ENCODE measurements at places on chromosomes 16 and 17.

DNA sequence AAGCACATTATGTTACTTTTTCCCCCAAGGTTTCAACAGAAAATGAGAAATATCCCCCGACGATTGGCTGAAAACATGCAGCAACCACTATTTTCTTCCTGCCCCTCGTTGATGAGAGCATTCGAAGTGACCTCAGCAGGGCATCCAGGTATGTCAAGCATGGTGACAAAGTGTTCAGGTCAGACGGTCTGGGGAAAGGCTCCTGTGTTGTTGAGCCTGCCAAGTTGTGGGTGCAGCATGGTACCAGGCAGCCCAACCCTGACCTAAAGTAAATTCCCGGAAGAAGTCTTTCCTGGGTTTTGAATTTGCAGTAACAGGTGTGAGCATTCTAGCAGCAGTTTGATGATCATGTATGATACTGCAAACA lies 51.7 kb upstream of the SEC14L1 start:
- no peak for DNase-seq

DNA sequence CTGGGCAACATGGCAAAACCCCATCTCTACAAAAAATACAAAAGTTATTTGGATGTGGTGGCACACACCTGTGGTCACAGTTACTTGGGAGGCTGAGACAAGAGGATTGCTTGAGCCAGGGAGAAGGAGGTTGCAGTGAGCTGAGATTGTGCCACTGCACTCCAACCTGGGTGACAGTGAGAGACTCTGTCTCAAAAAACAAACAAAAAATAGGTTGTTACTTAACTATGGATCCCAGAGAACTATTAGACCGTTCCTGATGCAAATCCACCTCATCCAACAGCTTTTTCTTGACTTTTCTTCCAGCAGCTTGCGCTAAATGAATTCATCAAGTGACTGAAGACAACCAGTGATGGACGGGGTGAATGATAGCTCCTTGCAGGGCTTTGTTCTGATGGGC lies at the start of gene OR2C1:
OR2C1 (plus strand) TSS at position 301 of the 400 bp plus-strand sequence; CDS start at position 353, 52 bp downstream.
- no peak for DNase-seq

DNA sequence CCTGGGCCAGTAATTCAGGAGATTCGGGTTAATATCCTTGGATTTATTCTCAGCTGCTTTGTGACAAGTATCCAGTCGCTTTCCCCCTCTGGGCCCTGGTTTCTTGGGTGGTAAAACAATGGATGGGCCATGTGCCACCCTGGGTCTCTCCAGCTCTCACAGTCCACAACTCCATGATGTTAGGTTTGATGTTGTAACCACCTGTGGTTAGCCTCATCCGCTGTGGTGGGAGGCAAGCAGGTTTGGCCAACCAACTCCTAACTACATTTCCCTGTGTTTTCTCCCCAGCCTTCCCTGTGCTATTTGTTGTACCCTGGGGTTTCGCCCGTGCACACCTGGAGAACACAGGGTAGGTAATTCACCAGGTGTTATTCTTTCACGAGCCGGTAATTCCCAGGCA lies 35.1 kb downstream of the GLP2R start:
- no peak for DNase-seq

GRCh38 chr17:5563456-5563855 lies 20.9 kb downstream of the NLRP1 start:
- no peak for DNase-seq

- no peak for DNase-seq
Observed at GRCh38 chr17:51154176-51154575, 817 bp downstream of the NME1 start.

DNA sequence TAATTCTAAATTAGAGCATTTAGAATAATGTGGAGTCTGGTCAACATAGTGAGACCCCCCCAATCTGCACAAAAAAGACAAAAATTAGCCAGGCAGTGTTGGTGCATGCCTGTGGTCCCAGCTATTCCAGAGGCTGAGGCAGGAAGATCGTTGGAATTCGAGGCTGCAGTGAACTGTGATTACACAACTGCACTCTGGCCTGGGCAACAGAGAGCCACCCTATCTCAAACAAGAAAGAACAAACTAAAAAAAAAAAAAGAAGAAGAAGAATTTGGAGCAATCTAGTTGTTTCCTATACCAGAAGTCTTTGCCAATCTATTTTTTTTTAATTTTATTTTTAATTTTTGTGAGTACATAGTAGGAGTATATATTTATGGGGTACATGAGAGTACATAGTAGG lies 6.0 kb downstream of the CETP start:
- DNase-seq, result no peak

DNA sequence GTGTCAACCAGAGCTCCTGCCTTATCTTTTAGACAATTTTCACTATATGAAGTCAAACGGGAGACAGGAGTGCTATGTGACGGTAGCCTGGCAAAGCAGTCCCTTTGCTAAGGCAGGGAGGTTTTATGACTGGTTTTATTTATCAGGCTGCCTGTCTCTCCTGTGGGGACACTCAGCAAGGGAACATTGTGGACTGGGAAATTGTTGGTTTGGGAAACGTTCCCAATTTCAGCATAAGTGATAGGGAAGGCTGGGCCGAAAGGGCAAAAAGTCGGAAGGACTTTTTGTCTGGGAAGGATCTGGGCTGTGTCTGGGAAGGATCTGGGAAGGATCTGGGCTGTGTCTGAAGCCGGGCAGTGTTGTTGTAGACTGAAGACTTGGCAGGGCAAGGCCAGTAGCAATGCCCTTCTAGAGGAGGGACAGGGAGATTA lies 211.2 kb downstream of the PARN start:
- no peak for DNase-seq

GRCh38 chr16:13961099-13961811 lies 41.3 kb downstream of the ERCC4 start:
- DNase-seq, result no peak

GRCh38 chr16:15919331-15919730 lies 30.1 kb upstream of the ABCC1 start:
- no peak for DNase-seq

DNA sequence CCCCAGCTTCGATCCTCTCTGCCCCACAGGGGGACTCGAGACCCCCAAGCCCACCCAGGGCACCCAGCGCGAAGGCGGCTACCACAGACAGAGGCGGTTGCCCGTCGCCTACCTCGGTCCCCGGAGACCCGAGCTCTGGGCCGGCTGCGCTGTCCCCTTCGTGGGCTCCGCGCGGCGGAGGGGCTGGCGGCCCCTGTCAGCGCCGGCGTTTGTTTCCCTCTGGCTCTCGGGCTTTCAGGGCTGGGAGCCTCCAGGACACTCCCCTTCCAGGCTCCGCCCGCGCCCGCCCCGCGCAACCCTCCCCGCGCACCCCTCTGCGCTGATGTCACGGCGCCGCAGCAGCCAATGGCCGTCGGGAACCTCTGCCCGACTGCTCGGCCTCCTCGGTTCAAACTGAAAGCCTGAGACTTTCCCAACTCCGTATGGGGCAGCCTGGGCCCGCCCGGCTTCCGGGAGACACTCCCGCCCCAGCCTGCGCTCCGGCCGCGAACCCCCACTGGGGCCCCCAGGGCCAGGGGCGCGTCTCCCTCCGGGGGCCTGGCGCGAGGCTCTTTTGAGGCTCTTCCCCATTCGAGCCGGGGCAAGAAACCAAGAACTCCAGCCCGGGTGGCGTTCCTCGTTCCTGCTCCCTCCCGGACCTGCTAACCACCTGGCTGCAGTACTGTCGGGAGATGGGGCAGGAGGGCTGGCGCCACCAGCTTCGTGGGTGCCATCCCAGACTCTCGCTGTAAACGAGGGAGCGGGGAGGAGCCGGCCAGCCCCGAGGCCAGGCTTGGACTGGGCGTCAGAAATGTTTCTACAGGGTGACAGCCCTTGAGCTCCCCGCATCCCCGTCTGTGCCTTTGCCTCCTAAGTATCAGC lies at the start of gene CDC42EP4:
CDC42EP4 (minus strand) TSS at position 221 of the 861 bp plus-strand sequence. CDS start 25,501 bp downstream, outside the sequence.
- peak; percentile 67 for DNase-seq

DNA sequence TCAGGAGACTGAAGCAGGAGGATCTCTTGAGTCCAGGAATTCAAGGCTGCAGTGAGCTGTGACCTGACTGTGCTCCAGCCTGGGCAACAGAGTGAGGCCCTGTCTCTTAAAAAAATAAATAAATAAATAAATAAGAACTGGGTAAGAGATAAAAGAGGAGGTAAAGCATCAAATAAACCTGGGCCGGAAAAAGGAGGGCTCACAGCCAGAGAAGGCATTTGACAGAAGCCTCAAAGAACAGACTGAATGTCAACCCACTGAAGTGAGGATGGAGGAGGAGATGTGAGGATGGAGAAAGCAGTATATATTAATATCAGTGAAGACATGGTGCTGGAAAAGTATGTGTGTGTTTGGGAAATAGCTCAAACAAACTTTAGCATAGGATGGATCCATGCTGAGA lies 6.1 kb downstream of the NOG start:
- no peak for DNase-seq

- DNase-seq, result no peak
Observed at GRCh38 chr17:74216505-74216904, 3.1 kb downstream of the TTYH2 start.

GRCh38 chr16:8630255-8630953 lies 8.9 kb downstream of the METTL22 start:
- DNase-seq, result no peak

DNA sequence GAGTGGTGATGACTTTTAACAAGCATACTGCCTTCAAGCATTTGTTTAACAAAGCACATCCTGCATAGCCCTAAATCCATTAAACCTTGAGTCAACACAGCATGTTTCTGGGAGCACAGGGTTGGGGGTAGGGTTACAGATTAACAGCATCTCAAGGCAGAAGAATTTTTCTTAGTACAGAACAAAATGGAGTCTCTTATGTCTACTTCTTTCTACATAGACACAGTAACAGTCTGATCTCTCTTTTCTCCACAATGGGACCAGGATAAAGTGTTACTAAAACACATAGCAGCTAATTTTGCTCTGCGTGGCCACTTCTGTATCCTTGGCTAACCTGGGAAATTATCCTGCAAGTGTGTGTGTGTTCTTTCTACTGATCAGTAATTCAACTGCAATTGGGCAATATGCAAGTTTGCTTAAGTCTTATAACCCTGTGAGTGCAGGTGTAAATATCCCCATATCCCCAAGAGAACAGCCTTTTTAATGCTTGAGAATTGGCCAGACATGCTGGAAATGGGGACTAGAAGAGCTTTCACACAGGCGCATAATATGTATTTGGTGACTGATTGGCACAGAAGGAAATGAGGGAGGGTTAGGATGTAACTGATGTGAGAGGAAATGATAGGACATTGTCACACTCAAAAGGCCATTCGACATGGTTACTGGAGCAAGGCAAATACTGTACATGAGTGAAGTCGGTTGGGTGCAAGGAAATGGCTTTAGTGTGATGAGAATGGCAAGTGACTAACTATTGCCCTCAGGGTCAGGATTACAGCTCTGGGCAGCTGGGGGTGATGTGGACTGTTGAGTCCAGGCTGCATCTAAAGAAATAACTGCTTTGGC lies 10.8 kb upstream of the ANKS4B start:
- DNase-seq, result no peak
